ENCODE measurements at places on chromosomes 13 and 19.

DNA sequence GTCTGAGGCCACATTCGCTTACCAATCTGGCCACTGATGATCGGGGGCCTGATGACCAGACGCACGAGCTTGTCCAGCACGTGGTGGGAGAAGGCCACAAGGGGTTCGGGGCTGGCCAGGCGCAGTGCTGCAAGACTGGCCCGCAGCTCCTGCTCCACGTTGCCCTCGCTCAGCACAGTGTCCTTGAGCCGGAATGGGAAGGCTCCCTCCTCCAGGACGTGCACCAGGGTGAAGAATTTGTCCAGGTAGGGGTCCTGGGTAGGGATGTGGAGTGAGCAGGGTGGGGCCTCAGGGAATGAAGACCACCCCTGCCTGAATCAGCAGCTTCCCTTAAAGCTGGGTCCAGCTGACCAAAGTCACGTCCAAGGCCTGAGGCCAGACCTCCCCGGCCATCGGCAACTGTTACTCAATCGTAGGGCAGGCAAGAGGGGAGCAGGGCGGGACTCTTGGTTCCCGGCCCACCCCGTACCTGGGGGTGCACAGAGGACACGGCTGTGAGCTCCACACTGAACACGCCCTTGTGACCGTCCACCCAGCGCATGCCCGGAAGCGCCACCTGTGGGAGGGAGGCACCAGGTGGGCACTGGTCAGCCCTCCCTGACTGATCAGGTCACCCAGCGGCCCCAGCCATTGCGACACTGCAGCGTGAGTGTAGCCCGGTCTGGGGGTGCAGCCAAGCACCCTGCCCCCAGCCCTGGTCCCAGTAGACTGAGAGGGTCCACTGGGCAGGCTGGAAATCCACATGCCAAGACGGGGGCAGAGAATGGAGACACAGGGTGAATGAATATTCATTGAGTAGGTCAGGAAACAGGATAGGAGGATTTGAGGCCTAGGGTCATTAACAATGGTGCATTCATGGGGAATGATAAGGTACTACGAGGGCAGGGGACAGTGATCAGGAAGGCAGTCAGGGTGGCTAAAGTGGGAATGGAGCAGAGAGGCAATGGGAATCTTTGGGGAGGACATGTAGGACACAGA, 2.8 kb upstream of the ANGPTL8 start:
- no peak for DNase-seq

DNA sequence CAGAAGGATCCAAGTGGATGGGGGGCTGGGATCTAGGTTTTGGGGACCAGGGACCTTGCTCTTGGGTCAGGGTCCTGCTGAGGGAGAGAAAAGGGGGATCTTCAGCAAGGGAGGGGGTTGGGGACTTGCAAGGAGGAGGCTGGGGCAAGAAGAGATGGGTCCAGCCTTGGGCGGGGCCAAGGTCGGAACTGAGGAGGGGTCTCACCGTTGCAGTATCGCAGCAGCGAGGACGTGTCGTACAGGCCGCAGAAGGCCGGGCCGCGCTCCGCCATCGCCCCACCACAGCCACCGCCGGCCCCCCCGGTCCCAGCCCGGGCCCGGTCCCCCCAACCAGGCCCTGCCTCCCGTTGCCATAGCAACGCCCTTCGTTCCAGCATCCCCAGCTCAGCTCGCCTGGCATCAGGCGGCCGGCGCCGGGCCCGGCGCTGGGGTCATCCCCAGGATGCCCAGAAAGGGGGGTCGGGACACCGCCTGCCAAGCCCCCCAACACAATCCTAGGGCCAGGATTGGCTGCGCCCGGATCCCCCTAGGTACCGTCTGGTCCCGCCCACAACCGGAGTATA, 6.0 kb upstream of the EML2 start:
- DNase-seq: no peak

DNA sequence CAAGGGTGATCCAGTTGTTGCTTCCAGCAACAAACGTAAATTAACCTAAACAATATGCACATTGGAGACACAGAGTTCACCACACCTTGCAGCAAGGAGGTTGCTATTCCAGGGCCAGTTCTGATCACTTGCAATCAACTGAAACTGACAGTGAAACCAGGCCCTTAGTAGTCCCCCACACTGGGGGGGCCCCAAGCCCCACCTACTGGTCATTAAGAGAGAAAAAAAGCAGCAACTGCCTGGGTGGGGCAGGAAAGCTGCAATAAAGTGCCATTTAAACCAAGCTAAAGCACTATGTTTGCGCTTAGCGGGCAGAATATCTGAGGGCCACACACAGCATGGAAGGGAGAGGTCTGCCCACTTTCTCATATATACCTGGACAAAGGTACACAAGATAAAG, 51.5 kb downstream of the ATP7B start:
- no peak for DNase-seq

DNA sequence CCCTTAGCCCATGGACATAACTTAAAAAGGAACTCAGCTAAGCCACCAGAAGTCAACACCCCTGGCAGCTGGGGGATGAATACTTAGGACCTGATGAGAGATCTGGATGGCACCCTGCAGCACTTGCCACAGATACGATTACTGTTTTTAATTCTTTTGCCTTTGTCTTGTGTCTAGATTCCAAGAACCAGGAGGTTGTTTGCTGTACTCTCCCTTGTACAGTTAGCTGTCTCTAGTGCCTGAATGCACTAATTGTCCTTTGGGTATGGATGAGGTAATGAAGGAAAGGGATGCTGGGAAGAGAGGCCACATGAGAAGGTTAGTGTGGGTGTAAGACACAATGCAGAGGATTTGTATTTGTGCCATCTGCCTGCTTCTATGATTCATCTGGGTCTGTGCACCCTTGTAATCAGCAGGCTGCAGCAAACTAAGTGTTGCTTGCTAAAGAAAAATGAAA, 385.8 kb downstream of the KCNRG start:
- DNase-seq: no peak

- DNase-seq: no peak
Measured at GRCh38 chr13:61654481-61654880, 238.8 kb upstream of the PCDH20 start.

GRCh38 chr19:29211562-29212355, 1.2 kb downstream of the UQCRFS1 start:
- peak; percentile 25 for DNase-seq

- DNase-seq: no peak
Measured at GRCh38 chr13:66195238-66195637, 1034.9 kb downstream of the PCDH9 start.

All from left renal cortex interstitium (tissue), 4 donors.